Dermis blood vessel endothelial cell (primary cell): ENCODE measurements at places on chromosomes 5 and 9.

GRCh38 chr5:94433397-94434163, 184.8 kb downstream of the KIAA0825 start:
- DNase-seq, result peak; percentile 61

DNA sequence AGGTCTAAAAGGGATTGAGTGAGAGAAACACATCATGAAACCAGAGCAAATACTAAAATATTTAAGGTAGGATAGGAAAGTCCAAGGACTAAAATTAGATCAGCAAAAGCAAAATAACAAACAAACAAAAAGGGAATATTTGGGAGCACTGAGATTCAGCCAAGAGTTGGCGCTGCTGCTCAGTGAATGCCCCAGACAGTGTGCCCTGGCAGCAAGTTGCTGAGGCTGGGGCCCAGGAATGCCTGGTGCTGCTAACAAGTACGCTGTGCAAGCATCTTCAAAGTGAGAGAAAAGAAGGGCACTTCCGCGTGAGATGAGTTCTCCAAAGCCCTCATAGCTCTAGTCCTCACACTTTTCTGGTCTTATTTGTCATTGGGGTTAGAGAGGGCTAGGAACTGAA, 603.3 kb downstream of the EFNA5 start:
- DNase-seq, result no peak

DNA sequence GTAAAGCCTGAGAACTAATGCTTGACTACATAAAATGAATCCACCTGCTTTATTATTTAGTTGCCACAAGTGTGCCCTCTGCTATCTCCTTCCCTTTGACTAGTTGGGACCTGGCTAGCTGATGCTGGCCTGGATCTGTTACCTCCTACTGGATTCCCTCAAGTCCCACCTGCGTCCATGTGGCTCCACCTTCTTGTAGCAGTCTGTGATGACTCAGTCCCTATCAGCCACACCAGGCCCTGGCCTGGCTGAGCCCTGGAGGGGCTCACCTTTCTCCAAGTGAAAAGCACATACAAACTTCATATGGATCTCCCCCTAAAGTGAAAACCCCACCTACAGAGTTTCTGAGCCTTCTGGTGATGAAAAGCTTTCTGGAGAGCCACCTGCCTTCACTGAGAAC, 611.4 kb downstream of the SEMA5A start:
- DNase-seq, result no peak

- DNase-seq, result peak; percentile 87
Observed at GRCh38 chr9:94973451-94973941, 247.0 kb downstream of the AOPEP start.

GRCh38 chr9:68507806-68508145, 32.9 kb downstream of the TMEM252 start:
- DNase-seq, result no peak

- no peak for DNase-seq
Observed at GRCh38 chr5:14216902-14217301, 73.8 kb downstream of the TRIO start.

- no peak for DNase-seq
Observed at GRCh38 chr9:107518037-107518807, 28.7 kb upstream of the KLF4 start.

- no peak for DNase-seq
Observed at GRCh38 chr5:124920909-124921666, 174.6 kb upstream of the ZNF608 start.

- no peak for DNase-seq
Observed at GRCh38 chr5:151186538-151186937, 29.0 kb upstream of the ANXA6 start.

GRCh38 chr9:14480526-14480925, 166.6 kb upstream of the NFIB start:
- DNase-seq, result no peak

- DNase-seq, result no peak
Observed at GRCh38 chr9:20995616-20996015, 35.8 kb downstream of the HACD4 start.

GRCh38 chr5:174990909-174991308, 266.5 kb downstream of the MSX2 start:
- DNase-seq, result no peak

DNA sequence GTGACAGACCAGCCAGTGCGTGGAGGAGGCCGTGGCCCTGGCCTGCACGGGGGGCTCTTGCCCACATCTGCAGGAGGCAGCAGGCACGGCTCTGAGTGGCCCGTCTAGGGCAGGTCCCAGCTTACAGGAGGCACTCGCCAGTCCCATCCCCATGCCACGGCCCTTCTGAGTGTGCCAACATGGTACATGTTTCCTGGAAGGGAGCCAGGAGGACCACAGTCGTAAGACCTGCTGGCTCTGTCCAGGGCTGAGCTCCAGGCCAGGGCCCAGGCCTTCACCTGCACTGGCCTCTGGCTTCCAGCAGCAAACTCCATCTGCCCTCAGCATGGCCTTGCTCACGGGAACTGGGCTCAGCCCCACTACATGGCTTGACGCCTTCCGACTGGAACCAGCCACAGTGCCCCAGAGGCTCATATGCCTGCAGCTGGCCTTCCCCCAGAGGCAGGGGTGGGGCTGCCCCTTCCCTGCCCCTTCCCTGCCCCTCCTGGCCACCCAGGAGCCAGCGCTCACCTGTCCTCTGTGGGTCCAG, 3.8 kb downstream of the NKD2 start:
- DNase-seq, result no peak

- peak; percentile 61 for DNase-seq
Observed at GRCh38 chr9:77783518-77783917, 135.4 kb upstream of the GNA14 start.

GRCh38 chr9:36770025-36770424, 197.3 kb downstream of the MELK start:
- no peak for DNase-seq

- DNase-seq, result peak; percentile 38
Observed at GRCh38 chr9:136669791-136670464, 7.2 kb downstream of the EGFL7 start.

DNA sequence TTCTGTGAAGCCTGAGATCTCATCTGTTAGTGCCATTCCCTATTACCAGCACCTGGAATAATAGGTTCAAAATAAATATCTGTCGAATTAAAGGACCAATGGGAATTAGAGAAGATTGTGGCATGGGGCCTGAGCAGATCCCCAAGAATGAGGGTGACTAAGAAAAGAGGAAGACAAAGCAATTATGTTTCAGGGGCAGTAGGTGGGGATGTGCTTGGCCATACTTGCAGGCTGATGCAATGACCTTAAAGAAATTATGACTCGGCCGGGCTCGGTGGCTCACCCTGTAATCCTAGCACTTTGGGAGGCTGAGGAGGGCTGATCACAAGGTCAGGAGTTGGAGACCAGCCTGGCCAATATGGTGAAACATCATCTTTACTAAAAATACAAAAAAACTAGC, 562.8 kb downstream of the PTPRD start:
- no peak for DNase-seq

DNA sequence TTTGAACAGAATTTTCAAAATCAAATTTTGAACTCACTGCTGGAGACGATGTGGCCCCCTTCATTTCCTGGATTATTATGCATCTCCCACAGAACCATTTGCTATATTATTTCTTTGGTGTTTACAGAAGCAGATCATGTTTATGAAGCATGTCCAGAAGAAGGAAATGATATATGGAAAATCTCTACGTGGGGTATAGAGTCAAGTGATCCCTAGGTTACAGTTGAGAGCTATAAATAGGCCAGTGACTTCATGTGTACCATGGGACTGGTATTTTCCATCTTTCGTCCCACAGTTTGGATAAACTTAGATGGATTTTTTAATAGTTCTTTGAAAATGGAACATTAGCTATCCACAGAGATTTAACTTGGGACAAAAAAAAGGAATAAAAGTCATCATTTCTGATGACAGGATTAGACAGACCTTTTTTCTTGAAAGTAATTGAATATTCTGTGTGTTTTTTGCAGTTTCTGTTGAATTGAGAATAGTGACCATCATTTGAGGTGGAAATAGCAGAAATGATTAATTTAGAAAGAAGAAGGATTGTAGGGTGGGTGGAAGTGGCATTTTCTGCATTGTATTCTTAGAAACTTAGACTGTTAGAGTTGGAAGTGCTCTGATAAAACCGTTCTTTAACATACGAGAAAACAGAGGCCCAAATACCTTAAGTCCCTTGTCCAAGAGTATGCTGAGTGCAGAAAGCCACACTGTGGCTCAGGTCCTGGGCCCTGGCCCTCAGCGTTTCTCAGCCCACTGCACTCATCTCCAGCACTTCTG, 136.4 kb downstream of the PIP5K1B start:
- no peak for DNase-seq

DNA sequence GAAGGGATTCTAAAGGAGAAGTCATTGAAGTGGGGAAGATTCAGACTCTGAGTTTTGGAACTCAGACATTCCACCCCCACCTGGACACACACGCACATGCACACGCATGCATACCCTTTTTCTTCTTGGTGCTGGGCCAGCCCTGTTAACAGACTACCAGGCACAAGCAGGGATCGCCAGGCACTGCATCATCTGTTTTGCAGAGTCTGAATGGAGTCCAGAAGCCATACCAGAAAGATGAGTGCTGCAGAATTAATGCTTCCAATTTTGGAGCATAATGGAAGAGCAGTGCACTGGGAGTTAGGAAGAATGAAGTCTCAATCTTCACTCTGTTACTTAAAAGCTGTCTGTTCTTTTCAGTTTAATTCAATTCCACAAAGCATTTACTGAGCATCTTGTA, 95.5 kb downstream of the PDE8B start:
- no peak for DNase-seq
